Cerebellar nuclear complex (tissue), 1 donor: ENCODE measurements at places on chromosomes 11 and 22.

GRCh38 chr11:34587282-34587677 lies 33.6 kb upstream of the EHF start:
- no peak for DNase-seq

GRCh38 chr22:29009148-29009547 lies 52.5 kb downstream of the C22orf31 start:
- no peak for DNase-seq

- no peak for DNase-seq
Measured at GRCh38 chr11:61962213-61963015, 5.0 kb downstream of the FTH1 start.

- no peak for DNase-seq
Measured at GRCh38 chr22:41987276-41987675, 11.3 kb upstream of the WBP2NL start.

DNA sequence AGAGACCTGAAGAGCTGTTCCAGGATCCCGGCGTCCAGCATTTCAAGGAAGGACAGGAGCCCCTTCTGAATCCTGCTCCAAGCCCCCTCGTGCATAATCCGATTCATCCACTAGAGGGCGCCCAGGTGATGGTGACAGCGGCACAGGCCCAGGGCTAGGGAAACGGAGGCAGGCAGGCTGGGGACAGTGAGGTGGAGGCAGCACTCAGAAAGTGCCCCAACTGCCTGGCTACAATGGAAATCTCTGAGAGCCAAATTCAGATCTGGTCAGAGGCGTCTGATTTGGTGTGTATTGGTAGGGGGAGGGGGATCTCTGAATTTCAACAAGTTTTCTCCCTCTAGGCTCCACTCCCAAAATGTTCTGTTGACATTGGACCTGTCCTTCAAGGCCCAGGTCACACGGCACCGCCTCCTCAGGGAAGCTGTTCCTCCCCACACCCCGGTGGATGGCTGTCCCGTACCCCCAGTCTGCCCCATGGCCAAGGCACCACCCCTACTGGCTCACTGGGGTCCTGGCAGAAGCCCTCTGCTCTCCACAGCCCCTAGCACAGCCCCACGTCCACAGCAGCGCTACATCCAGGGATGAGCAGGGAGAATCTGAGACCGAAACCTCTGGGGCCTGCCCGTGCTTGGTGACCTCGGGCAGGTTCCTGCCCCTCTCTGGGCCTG lies 142.9 kb downstream of the CRYBB2 start:
- no peak for DNase-seq

DNA sequence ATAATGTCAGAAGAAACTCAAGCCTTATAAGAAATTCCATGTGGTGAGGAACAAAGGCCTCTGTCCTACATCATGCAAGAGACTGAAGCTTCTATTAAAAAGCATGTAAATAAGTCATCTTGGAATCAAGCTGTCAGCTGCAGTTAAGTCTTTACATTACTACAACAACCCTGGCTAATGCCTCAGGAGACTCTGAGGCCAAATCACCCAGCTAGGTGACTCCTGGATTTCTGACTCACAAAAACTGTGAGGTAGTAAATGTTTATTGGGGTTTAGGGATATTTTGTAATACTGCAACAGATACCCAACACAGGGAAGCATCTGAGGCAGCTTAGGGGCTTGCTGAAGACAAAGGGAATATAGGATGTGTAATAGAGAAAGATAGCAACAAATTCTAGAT lies 89.6 kb downstream of the C11orf87 start:
- DNase-seq, result no peak

DNA sequence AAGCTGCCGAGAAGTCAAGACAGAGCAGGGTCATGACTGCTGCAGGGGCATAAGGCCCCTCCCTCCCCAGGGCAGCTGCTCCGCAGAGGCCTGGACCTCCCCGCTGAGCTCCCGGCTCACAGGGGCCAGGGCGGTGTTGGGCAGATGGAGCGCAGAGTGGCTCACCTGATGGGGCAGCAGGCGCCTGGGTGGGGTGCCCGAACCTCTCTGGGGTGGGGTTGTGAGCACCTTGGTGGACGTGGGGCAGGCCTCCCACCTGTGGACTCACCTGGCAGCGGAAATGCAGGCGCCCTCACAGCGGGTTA lies 22.9 kb downstream of the MUC6 start:
- no peak for DNase-seq

DNA sequence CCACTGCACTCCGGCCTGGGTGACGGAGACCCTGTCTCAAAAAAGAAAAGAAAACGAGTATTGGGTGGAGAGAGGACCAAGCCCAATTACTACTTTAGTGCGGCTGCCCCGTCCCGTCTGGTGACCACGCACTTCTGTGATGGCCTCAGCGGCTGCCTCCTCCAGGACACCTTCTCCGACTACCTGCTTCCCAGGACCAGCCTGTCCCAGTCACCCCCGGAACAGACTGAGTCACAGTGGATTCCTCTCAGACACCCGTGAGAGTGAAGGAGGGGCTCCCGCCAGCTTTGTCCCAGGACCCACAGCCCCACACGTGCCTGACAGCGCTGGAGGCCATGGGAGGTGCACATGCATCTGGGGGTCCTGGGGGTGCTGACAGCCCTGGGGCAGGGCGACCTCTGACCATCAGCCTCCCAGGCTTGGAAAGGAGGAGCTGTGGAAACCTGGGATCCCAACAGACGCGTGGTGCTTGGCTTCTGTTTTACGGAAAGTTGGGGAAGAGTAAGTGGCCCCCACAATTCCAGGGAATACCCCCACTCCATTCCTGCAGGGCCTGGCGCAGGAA lies 4.8 kb downstream of the DRD4 start:
- no peak for DNase-seq

- no peak for DNase-seq
Measured at GRCh38 chr22:33274214-33275072, 216.3 kb upstream of the SYN3 start.

DNA sequence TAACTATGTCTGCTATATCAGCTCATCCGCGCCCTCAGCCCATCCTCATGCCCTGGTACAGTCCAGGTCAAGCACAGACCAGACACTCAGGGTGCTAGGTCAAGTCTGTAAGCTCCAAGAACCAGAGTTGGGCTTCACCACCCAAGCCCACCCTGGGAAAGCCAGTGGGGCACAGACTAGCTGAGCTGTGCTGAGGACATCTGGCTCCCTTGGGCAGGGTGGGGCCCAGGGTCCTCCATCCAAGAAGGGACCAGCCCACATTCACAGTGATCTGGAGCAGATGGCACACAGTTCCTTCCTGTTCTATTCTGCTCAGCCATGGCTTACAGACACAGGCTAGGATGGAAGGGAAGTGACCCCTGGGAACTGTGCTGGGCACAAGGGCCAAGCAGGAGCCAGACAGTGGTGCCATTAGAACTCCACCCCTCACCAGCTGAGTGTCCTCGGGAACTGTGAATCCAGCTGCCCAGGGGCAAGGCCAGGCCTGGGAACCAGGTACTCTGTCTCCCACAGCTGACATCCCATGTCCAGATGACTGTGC lies 9.1 kb downstream of the P2RY6 start:
- DNase-seq, result no peak

GRCh38 chr11:64358907-64359711 lies at the start of gene RPS6KA4:
Gene RPS6KA4 (plus strand): TSS chr11:64359162. CDS start chr11:64359236, 74 bp downstream.
- DNase-seq, result no peak
